ENCODE measurements at places on chromosomes 4 and X.

- DNase-seq, result no peak
Measured at GRCh38 chr4:87530868-87531267, 1.7 kb upstream of the SPARCL1 start.

DNA sequence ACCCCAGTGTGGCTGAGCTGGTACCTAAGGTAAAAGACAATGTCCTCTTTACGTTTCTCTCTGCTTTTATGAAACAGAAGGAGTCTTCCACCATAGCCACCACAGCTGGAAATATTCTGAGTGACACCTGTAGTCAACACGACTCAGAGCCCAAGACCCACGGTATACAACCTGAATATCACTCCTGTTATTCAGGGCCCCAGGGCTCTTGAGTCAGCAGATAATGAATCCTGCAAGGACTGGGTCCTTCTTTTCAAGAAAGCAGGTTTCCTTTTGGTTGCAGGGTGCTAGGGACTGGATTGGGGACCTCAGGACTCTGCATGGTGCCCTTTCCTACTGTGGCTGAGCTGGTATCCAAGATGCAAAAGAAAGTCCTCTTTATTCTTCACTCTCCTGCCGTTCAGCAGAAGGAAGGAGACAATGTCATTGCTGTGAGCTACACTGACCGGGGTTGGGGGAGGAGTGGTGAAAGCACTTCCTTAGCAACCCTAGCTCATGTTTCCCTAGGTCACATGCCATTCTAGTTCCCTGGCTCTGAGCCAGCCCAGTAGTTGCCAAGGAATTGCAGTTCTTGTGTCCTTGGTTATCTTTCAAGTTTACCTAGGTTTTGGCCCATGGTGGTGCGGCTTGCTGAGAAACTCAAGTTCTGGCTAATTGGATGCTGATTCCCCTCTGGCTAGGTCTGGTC lies 23.7 kb upstream of the UNC5C start:
- no peak for DNase-seq

- DNase-seq, result no peak
Measured at GRCh38 chr4:159425737-159426305, 322.9 kb downstream of the RAPGEF2 start.

DNA sequence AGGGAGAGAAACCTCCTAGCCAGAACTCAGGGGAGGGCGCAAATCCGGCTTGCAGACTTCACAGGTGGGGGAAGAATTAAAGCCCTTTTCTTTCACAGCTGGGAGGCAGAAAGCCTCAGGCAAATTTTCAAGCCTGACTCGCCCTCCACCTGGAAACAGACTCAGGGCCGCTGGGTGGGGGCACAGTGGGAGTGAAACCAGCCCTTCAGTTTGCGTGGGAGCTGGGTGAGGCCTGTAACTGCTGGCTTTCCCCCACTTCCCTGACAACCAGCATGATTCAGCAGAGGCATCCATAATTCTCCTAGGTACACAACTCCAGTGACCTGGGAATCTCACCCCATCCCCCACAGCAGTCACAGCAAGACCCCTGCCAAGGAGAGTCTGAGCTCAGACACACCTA lies 206.9 kb upstream of the INTU start:
- DNase-seq, result no peak

- no peak for DNase-seq
Measured at GRCh38 chrX:120350450-120351138, 11.3 kb upstream of the ATP1B4 start.

- DNase-seq, result no peak
Measured at GRCh38 chr4:141860974-141861373, 224.6 kb downstream of the IL15 start.

GRCh38 chrX:71650333-71650969 lies 16.9 kb upstream of the LOC101059915 start:
- DNase-seq, result peak; percentile 47

GRCh38 chrX:64352081-64352480 lies 43.2 kb downstream of the MTMR8 start:
- no peak for DNase-seq

DNA sequence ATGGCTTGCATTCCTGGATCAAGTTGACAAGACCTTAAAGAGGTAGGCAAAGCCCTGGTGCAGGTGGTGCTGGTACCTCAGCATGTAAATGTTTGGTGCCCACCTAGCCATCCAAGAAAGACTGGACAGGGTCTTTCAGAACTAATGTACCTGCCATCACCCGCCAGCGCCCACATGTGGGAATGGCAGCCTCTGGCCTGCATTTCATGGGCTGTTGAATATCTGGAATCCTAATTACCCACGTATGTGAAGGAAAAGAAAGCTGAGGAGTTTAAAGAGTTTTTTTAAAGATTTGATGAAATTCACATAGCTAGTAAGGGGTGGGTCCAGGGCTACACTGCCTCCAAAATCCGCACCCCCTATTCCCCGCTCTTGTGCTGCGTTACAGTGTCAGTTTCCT lies 8.6 kb upstream of the CCDC149 start:
- DNase-seq, result no peak

DNA sequence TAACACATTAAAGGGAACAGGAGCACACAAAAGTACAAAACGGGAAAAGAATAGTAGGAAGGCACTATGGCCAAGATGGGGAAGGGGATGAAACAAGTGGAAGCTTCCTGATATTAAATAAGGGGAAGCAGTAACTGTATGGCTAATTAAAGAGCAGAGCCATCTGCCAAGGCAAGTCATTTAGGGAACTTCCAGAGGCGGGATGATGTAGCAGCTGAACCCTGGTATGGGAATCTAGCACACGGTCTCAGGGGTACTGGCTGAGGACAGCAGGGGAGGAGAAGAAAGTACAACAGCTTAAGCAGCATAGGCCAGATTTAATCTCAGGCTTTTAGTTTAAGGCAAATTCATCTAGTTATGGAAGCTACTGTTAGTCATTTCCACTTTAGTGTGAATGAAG lies 59.1 kb downstream of the IGFBP7 start:
- no peak for DNase-seq

GRCh38 chrX:67207912-67208311 lies 335.9 kb upstream of the AR start:
- no peak for DNase-seq

GRCh38 chr4:94451051-94451694 lies 569 bp upstream of the PDLIM5 start:
- no peak for DNase-seq

DNA sequence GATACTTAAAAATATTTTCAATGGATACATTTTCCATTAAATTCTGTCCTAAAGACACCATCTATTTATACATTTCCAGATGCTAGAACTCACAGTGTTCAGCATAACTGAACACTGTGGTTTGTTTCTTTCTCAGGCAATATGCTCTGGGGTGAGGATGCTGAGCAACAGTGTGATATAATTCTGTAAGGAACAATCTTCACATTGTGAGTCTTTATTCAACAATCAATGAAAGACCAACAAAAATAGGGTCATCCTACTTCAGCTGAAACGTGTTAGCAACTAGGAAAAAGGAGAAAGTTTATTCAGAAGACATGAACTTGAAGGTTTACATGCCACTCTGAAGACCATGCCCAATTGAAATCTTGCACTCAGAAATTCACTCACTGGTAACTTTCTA lies 284.8 kb downstream of the UNC5C start:
- DNase-seq, result no peak

GRCh38 chr4:88893961-88894360 lies 163.0 kb downstream of the FAM13A start:
- DNase-seq, result no peak

GRCh38 chrX:67604979-67605703 lies 61.3 kb downstream of the AR start:
- DNase-seq, result no peak
